IgD-negative memory B cell (primary cell): ENCODE measurements at places on chromosomes 2 and 18. TPM values are rescaled to one million over a fixed set of nuclear protein-coding genes. Genes with fewer than 3 reads are reported as not detected.

Gene NGEF
- polyA plus RNA-seq, result not detected

Gene UGT1A3
- not detected for polyA plus RNA-seq

Gene UPP2
- polyA plus RNA-seq, result not detected

Gene SLC14A1
- polyA plus RNA-seq, result 3.5 TPM

Gene SCYGR3
- polyA plus RNA-seq, result not detected

Gene PARD6G
- not detected for polyA plus RNA-seq

Gene CCDC121
- polyA plus RNA-seq, result 2.5 TPM

Gene ARHGAP25
- 217 TPM for polyA plus RNA-seq

Gene ZNF513
- polyA plus RNA-seq, result 4.8 TPM

Gene LIMS4
- 1.4 TPM for polyA plus RNA-seq

Gene C2orf78
- polyA plus RNA-seq, result not detected

Gene CLASP1
- 16.0 TPM for polyA plus RNA-seq

Gene MEMO1
- 32.0 TPM for polyA plus RNA-seq

Gene NOSTRIN
- polyA plus RNA-seq, result not detected

Gene DSG4
- polyA plus RNA-seq, result not detected

Gene TUBB8B
- polyA plus RNA-seq, result 0.38 TPM

Gene LHCGR
- polyA plus RNA-seq, result not detected

Gene COMMD1
- 55.2 TPM for polyA plus RNA-seq

Gene LAMA1
- not detected for polyA plus RNA-seq

Gene OSBPL6
- not detected for polyA plus RNA-seq

Gene RBM43
- polyA plus RNA-seq, result 1.8 TPM

Gene STPG4
- not detected for polyA plus RNA-seq

Gene PDCD1
- polyA plus RNA-seq, result 0.19 TPM

Gene CDH2
- not detected for polyA plus RNA-seq

Gene DCAF17
- polyA plus RNA-seq, result 13.3 TPM

Gene AQP12A
- polyA plus RNA-seq, result not detected

Gene ERBB4
- not detected for polyA plus RNA-seq

Gene LCT
- not detected for polyA plus RNA-seq

Gene ZNF385B
- polyA plus RNA-seq, result not detected

Gene PSMA8
- 4.1 TPM for polyA plus RNA-seq

Gene ELOA2
- not detected for polyA plus RNA-seq

Gene LGALSL
- 0.45 TPM for polyA plus RNA-seq

Gene MFSD2B
- polyA plus RNA-seq, result not detected
